ENCODE measurements at places on chromosomes 6 and 20.

GRCh38 chr20:36318166-36318565 is 12.0 kb downstream of the DLGAP4 start:
- DNase-seq = no peak

DNA sequence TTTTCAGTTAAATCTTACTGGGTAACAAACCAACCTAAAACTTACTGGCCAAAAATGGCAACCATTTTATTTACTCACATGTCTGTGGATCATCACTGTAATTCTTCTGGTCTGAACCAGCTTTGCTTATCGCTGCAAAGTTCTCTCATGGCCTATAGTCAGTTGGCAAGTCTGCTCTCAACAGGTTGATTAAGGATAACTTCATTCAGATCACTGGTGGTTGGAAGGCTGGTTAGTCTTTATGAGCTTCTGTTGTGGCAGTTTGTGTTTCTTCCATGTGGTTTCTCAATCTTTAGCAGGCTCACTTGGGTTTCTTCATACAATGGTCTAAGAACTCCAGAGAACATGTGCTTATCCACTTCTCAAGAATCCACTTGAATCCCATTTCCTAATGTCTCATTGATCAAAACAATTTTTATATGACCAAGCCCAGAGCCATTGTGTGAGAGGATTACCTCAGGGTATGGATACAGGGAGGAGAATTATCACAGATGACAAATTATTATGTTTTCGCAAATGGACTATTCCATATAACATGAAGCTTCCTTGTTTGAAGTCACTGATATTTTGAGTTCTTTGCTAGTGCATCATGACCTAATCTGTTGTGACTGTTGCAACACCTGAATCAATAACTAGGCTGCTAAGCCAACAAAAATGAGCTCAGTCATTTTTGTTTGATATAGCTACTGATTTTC is 155.4 kb upstream of the BMP2 start:
- DNase-seq = no peak

DNA sequence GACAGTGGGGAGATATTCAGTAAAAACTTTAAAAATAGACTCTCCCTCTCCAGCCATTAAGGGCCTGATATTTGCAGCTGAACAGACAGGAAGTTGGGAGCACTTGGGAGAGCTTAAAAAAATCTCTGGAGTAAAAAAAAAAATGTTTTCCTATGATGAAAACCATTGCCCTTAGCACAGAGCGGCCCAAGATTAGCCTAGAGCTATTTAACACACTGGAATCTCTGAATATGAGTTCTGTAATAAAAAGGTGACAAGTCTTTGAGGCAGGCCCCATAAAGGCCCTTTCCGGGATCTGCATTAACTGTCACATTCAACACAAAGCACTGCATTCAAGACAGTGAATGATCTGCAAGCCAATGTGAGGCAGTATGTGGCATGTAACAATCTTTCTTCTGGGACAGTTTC is 393.7 kb downstream of the ZFAND3 start:
- no peak for DNase-seq

GRCh38 chr20:1824181-1824580 is 71.0 kb upstream of the SIRPA start:
- DNase-seq = no peak

DNA sequence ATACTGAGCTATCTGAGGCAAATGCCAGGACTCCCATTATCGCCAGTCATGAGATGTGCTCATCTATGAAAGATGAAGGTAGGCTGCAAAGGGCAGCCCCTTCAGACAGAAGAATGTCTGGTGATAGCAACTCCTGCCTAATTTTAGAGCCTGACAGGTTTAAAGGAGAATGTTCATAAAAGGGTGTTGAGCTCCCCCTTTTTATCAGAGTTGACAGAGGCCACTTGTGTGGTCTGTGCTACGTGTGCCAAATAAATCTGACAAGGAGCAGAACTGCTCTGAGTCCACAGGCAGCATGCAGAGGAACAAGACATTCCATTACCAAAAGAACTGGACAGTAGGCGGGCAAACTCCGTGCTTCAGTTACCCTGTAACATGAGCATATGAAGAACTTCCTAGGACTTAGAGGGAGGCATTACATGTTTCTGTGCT is 101.8 kb downstream of the PREP start:
- no peak for DNase-seq

GRCh38 chr6:122792766-122793165 is 3.7 kb downstream of the SMPDL3A start:
- no peak for DNase-seq

GRCh38 chr6:137802408-137803182 is 64.5 kb upstream of the TNFAIP3 start:
- no peak for DNase-seq

- DNase-seq = no peak
Measured at GRCh38 chr6:146859795-146860495, 261.2 kb downstream of the ADGB start.

All from NCI-H1092 (cell line).